ENCODE measurements at places on chromosomes 2 and 18. TPM values are rescaled to one million over a fixed set of nuclear protein-coding genes. Genes with fewer than 3 reads are reported as not detected.

DNA sequence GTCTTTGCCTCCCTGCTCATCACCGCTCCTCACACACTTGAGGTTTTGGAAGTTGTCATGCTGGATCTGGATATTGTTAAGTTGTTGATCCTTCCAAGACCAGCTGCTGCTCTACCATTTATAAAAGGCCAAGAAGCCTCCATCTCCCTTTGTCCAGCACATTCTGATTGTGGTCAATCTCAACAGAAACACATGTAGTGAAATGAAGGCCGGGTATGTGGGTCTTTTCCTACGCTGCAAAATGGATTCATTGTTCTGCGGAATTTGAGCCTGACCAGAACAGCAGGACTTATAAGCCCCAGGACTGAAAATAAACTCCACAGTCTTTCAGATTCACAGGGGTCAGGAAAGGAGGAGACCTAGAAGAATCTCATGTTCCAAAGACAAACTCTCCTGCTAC, 238.4 kb downstream of the CMPK2 start:
- no peak for DNase-seq

DNA sequence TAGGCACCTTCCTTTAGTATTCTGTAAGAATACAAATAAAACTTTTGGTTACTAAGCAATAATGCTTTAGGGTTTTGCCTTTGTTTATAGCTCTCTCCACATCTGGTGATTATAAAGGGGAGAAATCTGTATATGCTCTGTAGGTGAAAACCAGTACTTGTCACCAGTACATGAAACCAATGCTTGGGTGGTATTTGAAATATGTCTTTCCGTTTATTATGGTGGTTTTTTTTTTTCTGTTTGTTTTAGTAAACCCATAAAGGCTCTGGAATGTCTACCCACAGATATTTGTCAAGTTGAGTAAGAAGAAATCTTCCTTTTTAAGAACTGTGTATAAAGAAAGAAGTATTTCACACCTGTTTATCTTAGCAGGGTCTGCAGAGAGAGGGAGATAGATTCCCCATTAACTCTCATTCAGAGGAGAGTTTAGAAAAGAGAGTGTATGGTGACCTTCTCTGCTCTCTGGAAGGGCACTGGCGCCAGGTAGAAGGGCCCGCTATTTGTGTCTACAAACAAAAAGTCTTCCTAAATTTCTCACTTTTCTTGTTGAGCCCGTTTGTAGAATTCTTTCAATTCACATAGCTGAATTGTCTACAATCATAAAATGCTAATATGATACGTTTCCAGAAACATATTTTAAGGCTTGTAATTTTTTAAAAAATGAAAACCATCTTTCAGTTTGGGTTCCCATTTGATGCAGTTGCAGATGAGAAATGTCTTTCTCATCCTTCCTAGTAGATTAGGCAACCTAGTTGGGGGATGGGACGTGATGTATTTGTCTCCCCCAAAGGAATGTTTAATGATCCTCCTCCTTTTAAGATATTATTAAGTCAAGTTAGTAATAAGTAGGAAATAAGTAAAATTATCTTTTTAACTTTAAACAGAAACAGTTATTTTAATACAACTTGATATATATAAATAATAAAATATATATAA, 33.9 kb downstream of the MAP3K20 start:
- DNase-seq, result no peak

The COL4A4 gene
- total RNA-seq, result 10.3 TPM

- DNase-seq, result no peak
Observed at GRCh38 chr18:7846335-7846734, 279.2 kb downstream of the PTPRM start.

DNA sequence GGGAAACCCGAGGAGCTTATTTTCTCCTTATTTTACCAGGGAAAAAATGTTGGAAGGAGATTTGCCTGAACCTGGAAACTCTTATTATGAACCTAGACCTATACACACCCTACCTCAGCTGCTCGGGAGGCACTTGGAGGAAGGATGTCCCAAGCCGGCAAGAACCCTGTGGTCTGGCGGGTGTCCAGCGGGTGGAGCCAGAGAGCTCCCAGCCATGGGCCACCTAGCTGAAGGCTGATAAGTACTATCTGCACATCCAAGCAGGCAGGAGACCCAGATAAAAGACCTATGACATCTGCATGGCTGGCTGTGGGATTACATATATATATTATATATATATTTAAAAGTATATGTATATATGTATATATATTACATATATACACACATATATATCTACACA, 1.1 kb upstream of the SLC14A1 start:
- peak; percentile 82 for DNase-seq

DNA sequence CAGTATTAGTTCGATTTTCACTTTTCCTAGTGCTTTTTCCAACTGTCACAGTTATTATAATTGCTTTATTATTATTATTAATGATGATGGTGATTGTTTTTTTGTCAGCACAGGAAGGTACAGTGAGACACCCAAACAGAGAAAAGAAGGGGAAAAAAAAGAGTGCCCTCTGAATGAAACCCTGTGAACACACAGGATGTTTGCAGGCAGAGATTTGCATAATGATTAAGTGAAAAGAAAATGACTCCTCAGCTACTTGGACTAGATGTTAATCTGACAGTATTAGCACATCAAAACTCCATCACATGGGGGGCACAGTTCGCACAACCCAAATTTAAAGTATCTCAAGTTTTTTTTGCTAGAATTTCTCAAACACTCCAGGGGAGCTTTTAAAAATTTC, 32.9 kb downstream of the ADD2 start:
- DNase-seq, result no peak

The EFR3B gene
- total RNA-seq, result 3.8 TPM

The LYPD1 gene
- total RNA-seq, result not detected

The SERPINB10 gene
- not detected for total RNA-seq

- no peak for DNase-seq
Observed at GRCh38 chr2:48954935-48955334, 199.4 kb downstream of the FSHR start.

The EVA1A gene
- 0.97 TPM for total RNA-seq

- DNase-seq, result no peak
Observed at GRCh38 chr2:56315376-56315775, 131.6 kb downstream of the CCDC85A start.

DNA sequence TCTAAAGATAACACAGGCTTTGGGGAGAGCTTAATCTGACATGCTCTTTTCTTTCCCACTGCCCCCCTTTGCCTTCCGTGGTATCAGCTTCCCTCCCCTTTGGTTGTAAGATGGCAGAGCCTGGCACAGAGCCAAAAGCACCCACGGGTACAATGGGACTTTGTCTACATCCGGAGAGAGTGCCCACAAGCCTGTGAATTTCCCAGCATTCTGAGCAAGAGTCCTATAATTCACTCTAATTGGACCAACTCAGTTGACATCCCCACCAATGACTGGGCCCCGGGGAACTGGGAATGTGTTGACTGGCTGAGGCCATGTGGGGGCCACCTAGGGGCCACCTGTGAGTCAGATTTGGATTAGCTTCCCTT, 20.1 kb upstream of the C2orf72 start:
- DNase-seq, result no peak

GRCh38 chr2:225996462-225996828, 596.9 kb downstream of the NYAP2 start:
- DNase-seq, result no peak

GRCh38 chr2:175010848-175011254, 5.7 kb upstream of the CHN1 start:
- DNase-seq, result no peak

GRCh38 chr18:79560861-79561210, 118.8 kb upstream of the CTDP1 start:
- no peak for DNase-seq

GRCh38 chr2:206274434-206275311, at the start of gene ZDBF2:
TSS of gene ZDBF2 (plus strand) at chr2:206274663. CDS start at chr2:206281850, 7,187 bp downstream.
- peak; percentile 59 for DNase-seq

The VWC2L gene
- total RNA-seq, result not detected

All from Right ventricle myocardium superior (tissue), 1 donor.